T-helper 17 cell (primary cell): ENCODE measurements at places on chromosomes 1 and 21. TPM values are rescaled to one million over a fixed set of nuclear protein-coding genes. Genes with fewer than 3 reads are reported as not detected.

The MYOG gene
- total RNA-seq = not detected

DNA sequence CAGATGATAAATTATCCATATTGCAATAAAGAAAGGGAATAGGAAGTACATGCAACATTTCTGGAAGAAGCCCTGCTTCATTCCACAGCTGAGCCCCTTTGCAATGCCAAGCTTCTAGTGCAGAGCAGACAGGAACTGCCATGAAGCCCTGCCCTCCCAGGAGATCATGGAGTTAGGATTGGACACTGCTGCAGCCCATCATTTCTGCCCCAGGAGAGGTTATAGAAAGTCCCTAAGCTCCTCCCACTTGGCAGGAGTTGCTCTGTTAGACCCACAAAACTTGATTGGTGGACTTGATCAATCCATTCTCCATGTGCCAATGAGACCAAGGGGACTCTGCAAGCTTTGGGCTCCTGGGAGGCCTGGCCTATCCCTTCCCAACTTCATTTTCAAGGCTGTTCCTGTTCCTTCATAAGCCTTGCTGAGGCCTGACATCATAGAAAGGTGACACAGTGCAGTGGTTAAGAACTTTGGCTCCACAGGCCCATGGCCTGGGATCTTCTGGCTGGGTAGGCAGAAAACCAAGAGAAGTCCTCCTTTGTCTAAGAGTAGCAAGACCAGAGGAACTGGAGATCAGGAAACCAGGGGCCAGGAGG, 1.3 kb upstream of the LAPTM5 start:
- DNase-seq = no peak

GRCh38 chr1:199163670-199164069, 524.8 kb downstream of the PTPRC start:
- no peak for DNase-seq

The FCGR3B gene
- total RNA-seq = 0.37 TPM

- DNase-seq = no peak
These were observed 14.6 kb downstream of the SSBP3 start for GRCh38 chr1:54391450-54392209.

The ACBD3 gene
- 22.0 TPM for total RNA-seq

- DNase-seq = no peak
These were observed 111.0 kb downstream of the TAS1R2 start for GRCh38 chr1:18748435-18748834.

The C1orf53 gene
- not detected for total RNA-seq

DNA sequence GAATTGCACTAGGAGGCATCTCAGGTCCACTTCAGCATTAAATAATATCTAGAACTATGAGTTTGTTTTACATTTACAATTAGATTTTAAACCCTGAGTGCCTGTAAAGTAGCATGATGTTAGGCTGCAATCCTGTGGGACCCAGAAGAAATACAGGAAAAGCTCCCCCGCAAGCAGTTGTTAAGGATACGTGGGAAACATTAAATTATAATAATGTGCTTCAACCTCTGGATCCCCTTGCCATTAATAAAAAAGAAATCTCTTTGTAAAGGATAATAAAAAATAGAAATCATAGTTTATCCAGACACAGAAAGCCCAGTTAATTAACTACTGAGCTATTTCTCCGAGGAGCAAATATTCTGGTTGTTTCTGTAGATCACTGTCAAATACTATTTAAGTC, 106.0 kb downstream of the PCNX2 start:
- no peak for DNase-seq

DNA sequence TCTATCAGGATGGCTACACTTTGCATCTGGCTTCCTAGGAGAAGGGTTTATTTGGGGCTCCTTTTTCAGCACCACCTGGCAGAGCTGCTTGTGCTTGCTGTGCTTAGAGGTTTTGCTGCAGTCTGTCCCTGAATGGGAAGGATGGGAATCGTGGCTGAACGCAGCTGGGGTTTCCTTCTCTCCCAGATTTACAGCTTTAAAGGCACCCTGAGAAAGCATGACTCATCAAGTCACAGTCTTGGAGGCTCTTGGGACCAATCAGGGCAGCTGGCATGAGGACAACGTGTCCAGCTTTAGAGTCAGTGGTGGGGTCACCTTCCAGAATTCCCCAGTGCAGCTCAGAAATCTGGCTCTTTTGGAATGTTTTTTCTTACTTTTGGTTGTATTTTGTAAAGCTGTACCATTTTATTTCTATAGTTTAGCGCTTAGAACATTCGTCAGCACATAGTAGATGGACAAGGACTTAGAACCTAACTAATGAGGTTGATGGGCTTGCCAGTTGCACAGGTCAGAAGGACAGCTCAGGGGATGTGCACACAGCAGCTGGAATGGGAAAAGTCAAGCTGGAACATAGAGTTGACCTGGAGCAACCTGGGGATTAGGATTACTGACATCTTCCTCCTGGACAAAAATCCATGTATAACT, 222.6 kb downstream of the PRDM2 start:
- no peak for DNase-seq

- DNase-seq = no peak
These were observed 191.6 kb downstream of the HIVEP3 start for GRCh38 chr1:41726899-41727748.

The SLAMF9 gene
- total RNA-seq = not detected

GRCh38 chr21:33428669-33429068, 25.5 kb downstream of the IFNGR2 start:
- DNase-seq = no peak

The LUZP1 gene
- 27.3 TPM for total RNA-seq

DNA sequence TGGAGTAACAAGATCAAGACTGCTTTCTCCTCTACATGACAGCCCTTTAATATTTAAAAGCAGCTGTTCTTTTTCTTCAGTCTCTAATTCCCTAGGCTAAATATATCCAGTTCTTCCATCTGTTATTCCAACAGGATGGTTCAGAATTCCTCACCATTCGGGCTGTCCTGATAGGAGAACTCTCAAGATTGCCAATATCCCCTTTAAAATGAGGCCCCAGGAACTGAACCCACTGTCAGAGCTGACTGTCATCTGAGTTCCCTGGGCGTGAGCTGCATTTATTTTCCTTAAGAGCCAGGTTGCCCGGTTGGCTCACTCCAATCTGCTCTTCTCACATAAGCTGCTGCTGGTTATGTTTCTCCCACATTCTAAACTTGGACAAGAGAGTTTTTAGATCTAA, 177.6 kb downstream of the MIS18A start:
- no peak for DNase-seq

- DNase-seq = no peak
These were observed 92.6 kb upstream of the B3GALT2 start for GRCh38 chr1:193278968-193279367.

The MYOM3 gene
- not detected for total RNA-seq

The FAM177B gene
- total RNA-seq = 0.50 TPM

The ATP1B1 gene
- total RNA-seq = 7.1 TPM

The MEX3A gene
- not detected for total RNA-seq

GRCh38 chr1:112542206-112542973, 33.6 kb downstream of the WNT2B start:
- no peak for DNase-seq

DNA sequence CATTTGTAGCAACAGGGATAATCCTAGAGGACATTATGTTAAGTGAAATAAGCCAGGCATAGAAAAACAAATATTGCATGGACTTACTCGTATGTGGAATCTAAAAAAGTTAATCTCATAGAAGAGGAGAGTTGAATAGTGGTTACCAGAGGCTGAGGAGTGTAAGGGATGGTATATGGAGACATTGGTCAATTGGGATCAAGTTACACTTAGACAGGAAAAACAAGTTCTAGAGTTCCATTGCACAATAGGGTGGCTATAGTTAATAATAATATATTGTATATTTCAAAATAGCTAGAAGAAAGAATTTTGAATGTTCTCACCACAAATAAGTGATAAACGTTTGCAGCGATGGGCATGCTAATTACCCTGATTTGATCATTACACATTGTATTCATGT, 354.6 kb downstream of the SEC16B start:
- DNase-seq = no peak

The TGFB2 gene
- 3.0 TPM for total RNA-seq

DNA sequence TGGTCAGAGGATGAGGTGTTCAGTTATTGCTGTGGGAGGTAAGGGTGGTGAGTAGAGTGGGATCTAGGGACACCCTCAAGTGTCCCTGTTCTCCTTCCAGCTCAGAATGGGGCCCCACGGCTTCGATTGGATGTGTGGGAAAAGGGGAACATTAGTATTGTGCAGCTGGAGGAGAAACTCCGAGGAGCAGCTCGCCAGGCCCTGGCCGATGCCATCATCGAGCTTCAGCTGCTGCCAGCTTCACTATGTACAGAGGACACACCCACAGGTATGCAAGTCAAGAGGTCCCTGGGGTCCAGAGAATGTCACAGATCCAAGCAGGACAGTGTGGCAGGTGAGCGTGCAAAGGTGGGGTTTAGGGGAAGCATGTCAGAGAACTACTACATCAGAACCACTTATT, 13.9 kb downstream of the HYI start:
- no peak for DNase-seq

The CELA3B gene
- total RNA-seq = not detected

GRCh38 chr1:955474-955873, 3.6 kb downstream of the NOC2L start:
- DNase-seq = no peak

The ANGPTL7 gene
- total RNA-seq = not detected

The CLCA4 gene
- total RNA-seq = not detected

- no peak for DNase-seq
These were observed 44.2 kb downstream of the OSBPL9 start for GRCh38 chr1:51661081-51661518.

GRCh38 chr1:57850176-57850940, 426.5 kb upstream of the DAB1 start:
- DNase-seq = no peak

DNA sequence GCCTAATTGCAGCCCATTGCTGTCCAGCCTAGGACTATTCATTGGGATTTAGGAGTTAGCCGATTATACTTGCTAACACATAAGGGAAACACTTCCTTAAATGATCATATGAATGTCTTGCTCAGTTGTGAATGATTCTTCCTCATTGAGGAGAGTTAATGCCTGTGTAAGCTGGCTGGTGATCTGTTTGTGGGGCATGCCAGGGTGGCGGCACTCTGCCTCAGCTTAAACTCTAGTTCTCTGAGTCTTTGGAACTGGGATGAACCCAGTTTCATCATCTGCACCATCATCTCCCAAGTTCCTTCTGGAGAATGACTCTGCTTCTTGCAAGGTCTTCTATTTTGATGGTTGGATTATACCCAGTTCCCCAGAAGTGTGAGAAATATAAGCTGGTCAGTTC, 23.9 kb upstream of the SLAMF6 start:
- no peak for DNase-seq

DNA sequence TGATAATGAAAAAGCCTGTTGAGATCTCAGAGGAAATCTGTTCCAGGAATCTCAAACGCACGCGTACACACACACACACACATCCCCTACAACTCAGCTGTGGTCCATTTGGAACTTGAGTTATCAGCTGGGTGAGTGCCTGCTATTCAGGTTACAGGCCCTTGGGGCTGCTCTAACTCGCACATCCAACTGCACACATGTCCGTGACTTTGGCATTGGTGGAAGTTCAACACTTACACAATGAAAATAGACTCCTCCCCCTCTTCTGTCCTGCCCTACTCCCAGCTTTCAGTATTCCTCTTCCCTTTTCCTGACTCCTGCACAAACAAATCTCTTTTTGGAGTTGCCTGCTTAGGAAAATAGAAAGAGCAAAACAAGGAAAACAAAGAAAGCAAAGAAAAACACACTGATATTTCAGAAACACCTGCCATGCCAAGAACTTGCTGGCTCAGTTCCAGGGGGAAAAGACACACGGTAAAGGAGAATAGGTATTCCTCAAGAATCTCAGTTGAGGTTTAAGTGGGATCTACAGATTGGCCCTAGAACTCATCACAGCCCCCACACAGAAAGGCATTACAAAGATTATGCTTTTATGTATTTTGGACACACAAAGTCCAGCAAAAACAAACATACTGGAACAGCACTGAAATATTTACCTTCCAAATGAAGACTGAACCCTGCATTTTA, 140.9 kb downstream of the TGFBR3 start:
- DNase-seq = no peak

The ZBTB17 gene
- 71.7 TPM for total RNA-seq

GRCh38 chr1:41278076-41278475, 36.0 kb upstream of the SCMH1 start:
- DNase-seq = no peak

The LY9 gene
- total RNA-seq = 96.6 TPM

The FAM151A gene
- total RNA-seq = not detected

DNA sequence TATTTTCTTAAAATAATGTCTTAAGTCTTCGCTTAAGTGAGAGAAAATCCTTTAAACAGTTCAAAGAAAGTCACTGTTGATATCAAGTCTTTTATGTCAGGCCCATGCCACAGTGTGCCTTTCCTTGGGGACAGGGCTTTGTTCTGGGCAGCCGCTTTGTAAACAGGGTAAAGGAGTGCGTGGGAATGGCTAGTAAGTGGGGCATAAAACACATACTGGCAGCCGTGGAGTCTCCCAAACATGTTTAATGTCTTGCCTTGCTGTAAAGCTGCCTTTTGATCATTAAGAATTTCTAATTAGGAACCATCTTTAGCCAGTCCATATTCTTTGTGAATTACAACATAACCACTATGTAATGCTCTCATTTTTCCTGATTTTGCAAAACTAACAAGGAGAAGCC, 99.7 kb downstream of the PHTF1 start:
- no peak for DNase-seq

GRCh38 chr21:17578162-17578561, 34.5 kb downstream of the BTG3 start:
- no peak for DNase-seq

GRCh38 chr21:21084179-21084578, 86.0 kb downstream of the NCAM2 start:
- no peak for DNase-seq
